ENCODE measurements at places on chromosomes 12 and 14.

- no peak for DNase-seq
Measured at GRCh38 chr12:109369831-109370230, 22.1 kb downstream of the MYO1H start.

GRCh38 chr12:55974308-55974730, 441 bp downstream of the RAB5B start:
- DNase-seq, result peak; percentile 43

DNA sequence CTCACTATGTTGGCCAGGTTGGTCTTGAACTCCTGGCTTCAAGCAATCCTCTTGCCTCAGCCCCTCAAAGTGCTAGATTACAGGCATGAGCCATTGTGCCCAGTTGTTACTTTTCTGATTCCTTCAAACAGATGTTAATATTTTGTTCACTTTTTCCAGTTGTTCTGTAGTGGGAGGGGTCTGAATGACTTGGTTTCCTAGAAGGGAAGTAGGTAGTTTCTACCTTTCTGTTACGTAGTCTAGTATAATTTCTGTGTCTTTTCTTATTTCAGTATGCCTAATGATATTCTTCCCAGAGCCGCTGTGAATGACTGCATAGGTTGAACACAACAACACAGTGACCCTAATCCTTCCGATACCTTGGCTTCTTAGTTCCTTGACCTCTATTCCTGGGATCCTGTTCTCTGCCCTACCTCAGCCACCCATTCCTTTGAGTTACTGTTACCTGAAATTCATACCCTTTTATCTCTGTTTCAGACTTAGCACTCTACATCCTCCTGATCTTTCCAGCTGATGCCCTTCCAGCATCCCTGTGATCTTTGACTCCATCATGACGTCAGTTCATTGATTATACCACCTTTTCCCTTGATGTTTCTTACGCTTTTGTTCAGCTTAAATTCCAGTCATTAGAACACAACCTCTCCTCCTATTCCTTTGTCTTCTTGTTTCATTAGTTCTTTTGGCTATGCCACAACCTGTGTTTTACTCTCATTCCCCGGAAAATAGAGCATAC, 33.3 kb downstream of the RCOR1 start:
- DNase-seq, result no peak

DNA sequence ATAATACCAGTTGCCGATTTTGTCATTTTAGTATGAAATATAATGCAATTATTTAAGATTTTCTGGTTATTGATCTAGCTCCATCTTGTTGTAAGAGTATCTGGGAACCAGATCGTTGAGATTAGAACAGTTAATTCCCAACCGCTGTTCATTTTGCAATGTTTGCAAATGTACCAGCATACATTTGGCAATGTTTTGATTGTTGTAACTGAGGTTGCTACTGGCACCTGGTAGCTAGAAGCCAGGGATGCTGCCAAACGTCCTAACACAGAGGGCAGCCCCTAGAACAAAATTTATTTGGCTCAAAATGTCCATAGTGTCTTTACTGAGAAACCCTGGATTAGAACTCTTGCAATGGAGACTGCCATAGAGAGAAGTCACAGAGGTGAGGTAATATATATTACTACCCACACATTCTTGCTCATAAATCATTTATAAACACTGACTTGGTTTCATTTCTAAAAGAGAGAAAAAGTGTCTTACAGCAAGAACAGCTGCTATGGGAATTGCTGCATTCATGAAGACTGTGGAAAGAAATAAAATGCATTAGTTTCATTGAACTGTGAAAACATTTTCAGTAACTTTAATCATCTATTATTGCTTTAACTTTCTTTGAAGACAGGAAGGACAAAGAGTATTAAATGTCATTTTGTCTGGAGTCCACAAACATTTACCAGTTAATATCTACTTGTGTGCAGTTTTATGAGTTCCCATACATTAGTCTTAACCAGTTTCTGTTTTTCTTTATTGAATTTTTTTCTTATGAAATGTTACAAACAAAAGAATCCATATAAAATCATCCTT, 46.2 kb downstream of the ABCC9 start:
- DNase-seq, result no peak

- no peak for DNase-seq
Measured at GRCh38 chr12:76014007-76014406, 17.6 kb downstream of the PHLDA1 start.

- DNase-seq, result no peak
Measured at GRCh38 chr14:34302654-34303053, 159.4 kb downstream of the SPTSSA start.

- no peak for DNase-seq
Measured at GRCh38 chr14:86357876-86358275, 827.9 kb downstream of the FLRT2 start.

- no peak for DNase-seq
Measured at GRCh38 chr14:30673071-30673470, 51.0 kb downstream of the SCFD1 start.

GRCh38 chr12:25818596-25819390, 139.7 kb upstream of the RASSF8 start:
- no peak for DNase-seq

- peak; percentile 60 for DNase-seq
Measured at GRCh38 chr14:75088566-75089373, 19.3 kb downstream of the ZC2HC1C start.

DNA sequence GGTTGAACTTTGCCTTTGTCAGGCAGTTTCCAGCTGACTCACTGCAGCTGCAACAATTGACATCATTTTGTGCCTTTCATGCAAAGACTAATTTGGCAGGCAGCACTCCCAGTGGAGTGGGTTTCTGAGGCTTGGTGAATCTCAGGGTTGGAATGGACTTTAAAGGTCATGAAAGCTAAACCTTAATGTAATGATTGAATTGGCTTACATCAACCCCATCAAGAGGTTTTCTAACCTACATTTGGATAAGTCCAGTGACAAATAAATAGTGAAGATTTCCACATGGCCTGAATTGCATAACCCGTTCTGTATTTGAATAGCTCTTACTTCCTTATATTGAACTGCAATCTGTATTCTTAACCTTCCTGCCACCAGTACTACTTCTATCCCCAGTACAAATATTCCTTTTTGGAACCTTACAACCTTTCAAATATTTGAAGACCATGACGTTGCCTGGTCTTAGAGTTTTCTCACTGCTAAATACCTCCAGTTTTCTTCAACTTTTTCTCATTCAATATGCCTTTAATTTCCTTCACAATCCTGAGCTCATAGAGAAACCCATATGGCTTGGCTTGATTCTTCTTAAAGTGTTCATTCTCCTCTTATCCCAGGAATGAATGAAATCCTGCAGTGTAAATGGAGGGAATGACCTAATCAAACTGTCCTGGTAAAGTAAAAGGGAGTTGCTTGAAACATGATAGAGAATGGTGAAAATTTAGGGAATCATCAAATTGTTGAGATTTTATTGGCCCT, 168.1 kb upstream of the NOVA1 start:
- peak; percentile 59 for DNase-seq

DNA sequence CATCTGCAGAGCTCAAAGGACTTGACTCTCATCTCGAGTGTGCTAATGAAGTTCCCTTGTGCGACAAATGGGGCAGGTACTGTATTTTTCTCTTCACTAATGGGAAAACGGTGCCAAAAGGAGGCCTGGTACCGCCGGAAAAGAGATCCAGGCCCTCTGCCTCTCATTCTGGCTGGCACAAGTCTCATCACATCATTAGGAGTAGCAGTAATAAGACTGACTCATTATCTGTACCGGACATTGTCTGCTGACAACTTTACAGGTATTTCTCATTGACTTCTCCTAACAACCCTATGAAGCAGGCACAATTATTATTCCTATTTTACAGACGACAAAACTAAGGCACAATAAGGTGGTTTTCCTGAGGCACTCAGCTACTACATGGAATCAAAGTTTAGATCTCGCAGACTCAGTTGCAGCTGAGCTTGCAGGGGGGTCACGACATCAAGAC, 668 bp downstream of the APPL2 start:
- DNase-seq, result peak; percentile 71

DNA sequence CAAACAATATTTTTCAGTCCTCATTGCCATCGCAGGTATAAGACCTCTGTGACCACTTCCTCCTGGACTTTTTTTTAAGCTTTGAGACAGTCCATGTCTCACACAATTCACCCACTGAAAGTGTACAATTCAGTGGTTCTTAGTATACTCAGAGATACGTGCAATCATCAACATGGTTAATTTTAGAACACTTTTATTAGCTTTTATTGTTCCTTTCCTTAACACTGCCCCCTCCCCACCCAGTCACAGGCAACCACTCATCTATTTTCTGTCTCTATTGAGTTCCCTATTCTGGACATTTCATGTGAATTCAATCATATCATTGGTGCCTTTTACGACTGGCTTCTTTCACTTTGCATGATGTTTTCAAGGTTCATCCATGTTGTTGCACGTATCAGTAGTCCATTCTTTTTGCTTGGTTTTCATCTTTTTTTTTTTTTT, 16.2 kb downstream of the NCKAP5L start:
- no peak for DNase-seq

DNA sequence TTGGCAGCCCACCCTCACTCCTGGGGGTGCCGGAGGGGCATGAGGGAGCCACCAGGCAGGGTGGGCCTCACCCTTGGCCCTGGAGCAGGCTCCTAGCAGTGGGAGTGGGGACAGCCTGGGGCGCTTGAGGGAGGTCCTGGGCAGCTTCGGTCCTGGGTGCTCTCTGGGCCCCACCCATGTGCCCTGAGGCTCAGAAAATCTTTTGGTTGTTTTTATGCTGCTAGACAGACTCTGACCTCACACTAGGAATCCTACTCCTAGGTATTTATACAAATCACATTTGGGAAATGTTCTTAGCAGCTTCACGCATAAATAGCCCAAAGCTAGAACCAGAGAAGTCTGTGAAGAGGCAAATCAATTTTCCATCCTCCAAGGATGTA, 10.9 kb upstream of the ULK1 start:
- no peak for DNase-seq

DNA sequence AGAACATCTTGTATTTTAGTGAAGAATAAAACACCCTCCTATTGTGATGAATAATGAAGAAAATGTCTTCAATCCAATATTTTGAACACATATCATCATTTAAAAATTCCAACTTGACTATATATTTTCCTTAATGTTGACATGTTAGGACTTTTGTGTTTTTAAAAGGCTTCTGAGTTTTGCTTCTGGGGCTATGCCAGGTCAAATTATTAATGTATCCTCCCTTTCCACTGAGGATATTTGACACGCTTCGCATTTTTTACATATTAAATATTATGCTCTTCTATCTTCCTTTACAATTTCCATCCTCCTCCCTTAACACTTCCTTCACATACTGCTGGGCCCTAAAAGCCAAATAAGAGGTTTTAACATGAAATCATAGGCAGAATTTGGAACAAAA, 20.6 kb downstream of the RERG start:
- no peak for DNase-seq

Data from bronchial epithelial cell (primary cell).